Adrenal gland (tissue), 19 donors: ENCODE measurements at places on chromosomes 1 and 21. TPM values are rescaled to one million over a fixed set of nuclear protein-coding genes. Genes with fewer than 3 reads are reported as not detected.

GRCh38 chr1:72283022-72283306, 625 bp upstream of the NEGR1 start:
- no peak for DNase-seq

- no peak for DNase-seq
Observed at GRCh38 chr1:207999972-208000371, 89.0 kb upstream of the CD34 start.

DNA sequence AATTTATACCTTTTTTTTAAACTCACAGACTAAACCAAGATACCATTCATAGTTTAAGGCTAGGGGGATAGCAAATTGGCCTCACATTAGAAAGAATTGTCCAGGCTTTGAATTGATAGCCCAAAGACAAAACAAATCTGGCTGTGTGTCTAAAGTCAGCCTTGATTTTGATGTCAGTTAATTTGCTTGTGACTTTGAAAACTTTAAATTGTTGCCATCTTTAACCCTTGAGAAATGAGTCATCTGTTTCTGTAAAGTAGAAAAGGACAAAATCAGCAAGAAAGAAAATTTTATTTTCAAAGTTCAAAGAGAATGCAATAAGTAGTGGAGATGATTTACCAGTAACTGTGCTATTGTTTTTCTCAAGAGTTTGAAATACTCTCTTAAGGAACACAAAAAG, 184.5 kb downstream of the RGS7 start:
- no peak for DNase-seq

DNA sequence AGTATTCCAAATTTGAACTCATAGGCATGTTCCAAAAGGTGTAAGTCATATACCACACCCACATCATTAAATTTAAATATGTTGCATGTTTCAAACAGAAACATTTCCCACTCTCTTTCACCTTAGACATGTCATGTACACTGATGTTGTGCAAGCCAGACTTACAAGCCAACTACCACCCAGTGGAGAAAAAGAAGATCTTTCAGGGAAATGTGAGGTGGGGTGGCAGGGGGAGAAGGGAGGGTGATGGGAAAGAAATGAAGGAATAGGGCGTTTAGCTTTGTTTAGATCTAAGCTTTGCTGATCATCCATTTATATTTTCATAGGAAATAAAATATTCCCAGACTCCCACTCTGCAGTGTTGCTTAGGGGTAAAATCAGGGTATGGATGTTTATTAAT, 1.6 kb downstream of the NEGR1 start:
- no peak for DNase-seq

The FMO3 gene
- total RNA-seq, result 34.6 TPM

The OR2L3 gene
- not detected for total RNA-seq

The FCRL2 gene
- total RNA-seq, result not detected
